ENCODE measurements at places on chromosomes 6 and 20.

DNA sequence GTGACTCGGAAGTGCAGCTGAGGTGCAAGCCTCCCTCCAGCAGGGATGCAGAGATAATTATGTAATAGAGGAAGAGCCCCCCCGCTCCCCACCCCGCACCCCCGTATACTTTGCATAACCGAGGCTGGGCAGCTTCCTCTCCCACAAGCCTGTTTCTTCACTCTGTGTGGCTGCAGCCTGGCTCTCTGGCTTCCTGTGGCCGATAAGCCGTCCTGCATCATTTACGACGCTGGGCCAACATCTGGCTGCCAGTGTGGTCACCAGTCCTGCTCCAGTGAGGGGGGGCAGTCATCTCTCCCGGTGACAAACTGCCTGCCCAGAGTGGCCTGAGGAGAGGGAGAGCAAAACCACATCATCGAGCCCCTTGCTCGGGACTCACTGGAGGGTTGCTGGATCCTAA lies 59.2 kb downstream of the RBM38 start:
- no peak for DNase-seq

DNA sequence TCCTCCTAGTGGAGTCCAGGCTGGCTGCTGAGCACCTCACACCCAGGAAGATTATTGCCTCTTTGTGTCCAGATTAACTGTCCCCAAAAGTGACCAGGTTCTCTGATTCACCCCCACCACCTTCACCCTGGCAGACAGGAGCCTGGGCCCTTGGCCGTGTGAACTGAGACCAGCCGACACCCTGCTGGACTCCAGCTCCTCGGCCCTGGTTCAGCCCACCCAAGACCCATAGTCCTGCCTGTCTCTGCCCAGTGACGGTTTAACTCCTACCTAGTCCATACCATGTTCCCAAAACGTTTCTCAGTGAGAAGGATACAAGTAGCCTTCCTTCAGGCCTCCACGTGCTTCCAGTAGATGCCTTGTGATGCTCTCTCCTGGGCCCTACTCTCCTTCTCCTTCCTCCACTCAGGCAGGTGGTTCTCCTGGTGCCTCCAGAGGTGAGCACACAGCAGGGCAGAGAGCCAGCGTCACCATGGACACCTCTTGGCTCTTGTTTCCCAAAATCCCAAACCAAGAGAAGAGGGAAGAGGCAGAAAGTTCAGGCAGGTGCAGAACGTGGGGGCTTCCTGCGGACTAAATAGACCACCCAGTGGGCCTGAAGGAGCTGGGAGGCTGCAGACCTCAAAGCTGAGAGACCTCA lies 134.4 kb upstream of the CST7 start:
- no peak for DNase-seq

DNA sequence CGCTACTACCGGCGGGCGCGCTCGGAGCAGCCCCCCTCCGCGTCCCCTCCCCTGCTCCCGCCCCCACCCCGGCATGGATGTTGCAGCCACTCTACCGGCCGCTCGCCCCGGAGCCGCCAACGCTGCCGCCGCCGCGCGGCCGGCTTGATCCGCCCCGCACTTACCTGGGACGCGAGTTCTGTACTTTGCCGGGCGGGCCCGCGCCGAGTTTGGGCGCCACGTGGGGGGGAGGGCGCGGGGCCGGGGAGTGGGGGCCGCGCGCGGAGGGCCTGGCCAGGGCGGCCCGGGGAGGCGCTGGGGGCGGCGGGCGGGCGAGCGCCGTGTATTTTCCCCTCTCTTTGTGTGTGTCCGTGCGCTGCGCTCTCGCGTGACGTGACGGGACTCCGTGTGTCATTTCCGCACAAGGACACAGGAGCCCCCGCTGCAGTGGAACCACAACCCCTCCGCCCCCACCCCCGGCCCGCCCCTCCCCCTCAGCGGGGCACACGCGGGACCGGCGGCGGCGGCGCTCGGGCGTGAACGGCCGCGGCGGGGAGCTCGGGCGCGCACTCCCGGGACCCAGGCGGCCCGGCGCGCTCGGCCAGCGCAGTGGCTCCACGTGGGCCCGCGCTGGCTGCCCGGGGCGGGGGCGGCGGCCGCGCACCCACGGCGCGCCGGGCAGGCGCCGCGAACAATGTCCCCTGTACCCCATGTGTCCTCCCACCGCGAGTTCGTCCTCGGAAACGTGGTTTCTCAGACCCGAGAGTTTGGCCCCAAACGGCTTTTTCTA lies at the start of gene BEND3:
Gene BEND3, minus strand, starts transcription at position 590 of the 769 bp plus-strand sequence. CDS start 16,230 bp downstream, outside the sequence.
- no peak for DNase-seq

GRCh38 chr6:91865889-91866288 lies 1279.0 kb upstream of the MAP3K7 start:
- no peak for DNase-seq

All from posterior cingulate gyrus (tissue), 11 donors.